ENCODE measurements at places on chromosomes 5 and 9. TPM values are rescaled to one million over a fixed set of nuclear protein-coding genes. Genes with fewer than 3 reads are reported as not detected.

GRCh38 chr5:128397876-128398275 is 140.2 kb downstream of the FBN2 start:
- no peak for DNase-seq

DNA sequence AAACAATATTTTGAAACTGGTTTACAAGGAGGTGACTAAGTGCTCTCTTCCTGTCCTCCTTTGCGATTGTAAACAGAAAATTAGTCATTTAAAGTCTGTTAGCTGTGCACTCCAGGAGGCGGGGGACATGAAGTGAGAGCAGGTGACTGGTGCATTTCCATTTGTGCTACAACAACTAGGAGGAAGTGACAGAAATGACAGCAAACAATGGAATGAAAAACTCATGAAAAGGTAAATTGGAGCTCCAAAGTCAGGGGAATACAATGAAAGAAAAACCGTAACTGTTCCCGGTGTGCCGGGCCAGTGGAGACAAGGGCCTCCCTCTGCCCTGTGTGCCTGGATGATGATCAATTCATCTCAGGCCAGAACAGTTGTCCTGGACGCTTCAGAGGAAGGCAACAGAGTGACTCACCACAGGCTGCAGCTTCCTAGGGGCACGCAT is 439.9 kb downstream of the GADD45G start:
- no peak for DNase-seq

DNA sequence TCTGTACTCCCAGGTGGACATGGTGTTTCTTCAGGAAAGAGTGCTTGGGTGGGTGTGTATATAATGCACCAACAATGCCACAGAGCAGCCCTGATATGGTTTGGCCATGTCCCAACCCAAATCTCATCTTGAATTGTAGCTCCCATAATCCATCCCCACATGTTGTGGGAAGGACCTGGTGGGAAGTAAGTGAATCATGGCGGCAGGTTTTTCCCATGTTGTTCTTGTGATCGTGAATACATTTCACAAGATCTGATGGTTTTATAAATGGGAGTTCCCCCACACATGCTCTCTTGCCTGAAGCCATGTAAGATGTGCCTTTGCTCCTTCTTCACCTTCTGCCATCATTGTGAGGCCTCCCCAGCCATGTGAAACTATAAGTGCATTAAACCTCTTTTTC is 158.5 kb downstream of the NR3C1 start:
- DNase-seq: no peak

DNA sequence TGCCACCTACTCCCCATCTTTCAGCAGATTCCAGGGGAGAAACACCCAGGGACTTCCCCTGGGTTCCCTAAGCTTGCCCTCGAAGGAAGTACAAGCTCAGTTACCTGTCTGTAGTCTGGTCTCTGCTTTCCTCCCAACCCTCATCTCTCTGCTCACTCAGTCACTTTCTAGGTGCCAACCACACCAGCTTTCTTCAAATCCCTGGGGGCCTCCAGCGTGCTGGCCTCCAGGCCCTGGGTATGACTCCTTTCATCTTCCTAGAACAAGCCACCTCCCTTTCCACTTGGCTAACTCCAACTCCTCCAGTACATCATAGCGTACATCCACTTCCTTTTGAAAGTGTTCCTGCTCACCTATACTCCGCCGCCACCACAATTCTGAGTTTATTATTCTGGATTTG is 222.6 kb downstream of the SNX18 start:
- no peak for DNase-seq

DNA sequence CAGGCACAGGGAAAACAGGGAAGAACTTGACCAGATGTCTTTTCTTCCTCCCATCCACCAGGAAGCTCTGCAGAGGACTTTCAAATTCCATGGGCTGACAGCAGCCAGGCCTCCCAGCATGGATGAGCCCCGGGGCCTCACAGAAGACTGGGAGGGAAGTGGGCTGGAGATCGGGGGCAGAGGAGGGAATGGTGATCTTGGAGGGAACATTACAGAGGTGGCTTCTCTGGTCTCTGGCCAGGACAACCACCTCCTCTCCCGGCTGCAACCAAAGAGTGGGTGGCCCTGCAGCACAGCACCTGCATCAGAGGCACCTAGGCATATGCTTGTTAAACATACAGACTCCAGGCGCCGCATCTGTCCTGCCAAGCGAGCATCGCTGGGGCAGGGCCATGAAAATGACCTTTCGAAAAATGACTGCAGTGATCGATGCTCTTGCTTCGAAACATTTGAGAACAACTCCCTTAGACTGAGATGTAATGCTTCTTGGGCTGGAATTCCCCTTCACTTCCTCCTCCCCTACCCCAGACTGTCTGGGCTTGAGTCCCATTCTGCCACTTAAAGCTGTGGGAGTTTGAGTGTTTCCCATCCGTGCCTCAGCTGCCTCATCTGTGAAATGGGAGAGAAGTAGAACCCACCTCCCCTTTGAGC is 68.7 kb upstream of the UNC5A start:
- no peak for DNase-seq

GRCh38 chr5:127572930-127573329 is 55.5 kb downstream of the PRRC1 start:
- DNase-seq: no peak

GRCh38 chr9:21060919-21061561 is 16.7 kb downstream of the IFNB1 start:
- DNase-seq: no peak

DNA sequence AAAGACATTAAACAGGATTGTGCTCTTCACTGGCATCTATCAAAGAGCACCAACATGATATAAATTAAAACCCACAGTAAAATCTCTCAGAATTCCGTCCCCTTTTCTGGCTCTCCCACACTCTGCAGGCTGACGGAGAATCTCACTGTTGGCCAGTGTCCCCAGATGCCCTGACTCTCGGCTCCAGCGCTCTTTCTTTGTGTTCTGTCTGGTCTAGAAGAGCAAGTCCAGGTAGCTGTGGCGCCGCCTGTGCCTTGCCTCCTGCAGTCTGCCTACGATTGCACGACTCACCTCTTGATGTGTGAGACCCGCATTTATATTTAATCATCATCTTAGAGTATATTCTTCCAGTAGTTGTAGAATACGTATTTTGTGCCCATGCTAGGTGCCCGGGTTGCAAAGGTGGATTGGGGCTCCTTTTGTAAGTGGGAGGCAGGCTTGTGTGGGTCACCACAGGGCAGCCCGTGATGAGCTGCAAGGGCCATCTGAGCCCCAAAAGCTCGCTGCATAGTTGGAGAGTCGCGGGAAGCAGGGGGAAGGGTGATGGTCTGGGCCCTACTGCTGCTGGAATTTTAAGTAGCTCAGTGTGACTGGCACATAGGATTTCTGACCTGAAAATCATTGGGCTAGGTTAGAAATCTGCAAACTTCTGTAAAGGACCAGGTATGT is 55.6 kb downstream of the EHMT1 start:
- DNase-seq: no peak

DNA sequence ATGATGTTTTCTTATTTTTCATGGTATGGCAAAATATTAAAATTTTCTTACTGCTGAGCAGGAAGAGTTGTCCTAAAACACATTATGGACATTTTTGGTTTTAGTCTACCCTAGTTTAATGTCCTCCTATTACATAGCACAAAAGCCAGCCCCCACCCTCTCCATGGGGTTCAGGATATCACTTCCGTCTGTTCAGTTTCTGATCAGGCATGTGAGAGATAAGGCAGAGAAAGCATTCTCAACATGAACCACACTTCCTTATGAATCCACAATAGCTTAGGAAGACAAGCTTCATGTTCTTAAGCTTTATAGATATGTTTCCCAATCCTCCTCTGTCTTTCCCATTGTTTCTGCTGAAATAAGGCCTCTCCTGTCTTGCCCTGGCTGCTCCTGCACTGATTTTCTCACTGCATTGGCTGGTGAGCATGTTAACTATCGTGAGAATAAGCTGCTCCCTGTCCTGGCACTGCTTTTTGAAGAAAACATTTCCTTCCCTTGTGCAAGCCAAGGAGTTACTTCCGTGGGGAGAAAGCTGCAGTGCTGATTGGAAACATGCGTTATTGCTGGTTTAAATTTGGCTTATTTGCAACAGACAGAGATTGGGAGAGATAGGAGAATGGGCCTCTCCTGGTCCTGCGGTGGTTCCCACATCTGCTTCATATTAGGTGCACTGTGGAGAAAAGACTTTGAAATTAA is 260.3 kb upstream of the RPS23 start:
- no peak for DNase-seq

CRHBP gene
- polyA plus RNA-seq: 0.67 TPM

C9orf153 gene
- 0.22 TPM for polyA plus RNA-seq

TDRD7 gene
- polyA plus RNA-seq: 4.4 TPM

DAB2IP gene
- 41.0 TPM for polyA plus RNA-seq

ARL14EPL gene
- polyA plus RNA-seq: not detected
